CD4-positive, CD25-positive, alpha-beta regulatory T cell (primary cell): ENCODE measurements at places on chromosomes 5 and 9. TPM values are rescaled to one million over a fixed set of nuclear protein-coding genes. Genes with fewer than 3 reads are reported as not detected.

- no peaks in the 10 kb centered on the region for H3K27me3 ChIP-seq
- H3K4me1 ChIP-seq, result no peaks in the 10 kb centered on the region
- no peak overlapping the region for H3K27ac ChIP-seq
- H3K4me3 ChIP-seq, result no peak overlapping the region
- no peaks in the 10 kb centered on the region for H3K36me3 ChIP-seq
Measured at GRCh38 chr5:150262502-150262901, 27.1 kb downstream of the CAMK2A start.

SLC34A1 gene
- total RNA-seq, result 0.20 TPM

- peaks cover 54% of the 10 kb centered on the region for H3K4me1 ChIP-seq
- H3K27me3 ChIP-seq, result no peaks in the 10 kb centered on the region
- no peak for DNase-seq
- H3K36me3 ChIP-seq, result peaks cover 10% of the 10 kb centered on the region
- H3K27ac ChIP-seq, result no peak overlapping the region
Measured at GRCh38 chr9:116693233-116693731, 6.2 kb downstream of the TRIM32 start.

TIMD4 gene
- 5.1 TPM for total RNA-seq

GRCh38 chr5:135190416-135191083 is 156.5 kb upstream of the PITX1 start:
- no peak overlapping the region for H3K27ac ChIP-seq
- H3K27me3 ChIP-seq, result peaks cover 13% of the 10 kb centered on the region
- H3K36me3 ChIP-seq, result no peaks in the 10 kb centered on the region
- no peak for DNase-seq

MLANA gene
- not detected for total RNA-seq

- DNase-seq, result no peak
- H3K27ac ChIP-seq, result no peak overlapping the region
Measured at GRCh38 chr5:179139936-179140235, 79.7 kb downstream of the ZNF354C start.

- H3K27me3 ChIP-seq, result no peaks in the 10 kb centered on the region
- H3K4me3 ChIP-seq, result no peak overlapping the region
- H3K27ac ChIP-seq, result no peak overlapping the region
- H3K36me3 ChIP-seq, result peaks cover 28% of the 10 kb centered on the region
- H3K4me1 ChIP-seq, result no peaks in the 10 kb centered on the region
Measured at GRCh38 chr9:122314165-122314564, 49.5 kb downstream of the MRRF start.

GRCh38 chr5:80696450-80696849 is 41.7 kb upstream of the DHFR start:
- H3K27ac ChIP-seq, result no peak overlapping the region
- DNase-seq, result no peak
- H3K4me3 ChIP-seq, result no peak overlapping the region

DNA sequence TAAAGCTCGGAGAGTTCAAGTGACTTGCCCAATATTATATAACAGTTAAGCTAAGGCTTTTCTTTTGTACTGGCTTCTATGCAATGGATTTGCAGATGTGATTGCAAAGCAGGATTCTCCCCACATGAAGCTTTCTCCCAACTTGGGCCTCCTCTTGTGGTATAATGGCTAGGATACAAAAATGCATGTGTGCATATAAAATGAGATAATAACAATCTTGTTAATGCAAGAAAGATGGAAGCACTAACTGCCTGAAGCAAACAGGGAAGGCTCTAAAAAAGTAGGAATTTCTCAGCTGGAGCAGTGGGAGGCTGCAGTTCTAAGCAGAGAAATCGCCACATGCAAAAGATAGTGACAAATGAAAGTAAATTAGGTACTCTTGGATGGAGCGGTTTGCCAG is 444.2 kb upstream of the RIOK2 start:
- no peak overlapping the region for H3K27ac ChIP-seq
- DNase-seq, result no peak
- H3K36me3 ChIP-seq, result no peaks in the 10 kb centered on the region
- no peaks in the 10 kb centered on the region for H3K27me3 ChIP-seq

- H3K27me3 ChIP-seq, result no peaks in the 10 kb centered on the region
- H3K36me3 ChIP-seq, result peaks cover 6% of the 10 kb centered on the region
- DNase-seq, result no peak
Measured at GRCh38 chr5:180829726-180830125, 27.1 kb upstream of the MGAT1 start.

DNA sequence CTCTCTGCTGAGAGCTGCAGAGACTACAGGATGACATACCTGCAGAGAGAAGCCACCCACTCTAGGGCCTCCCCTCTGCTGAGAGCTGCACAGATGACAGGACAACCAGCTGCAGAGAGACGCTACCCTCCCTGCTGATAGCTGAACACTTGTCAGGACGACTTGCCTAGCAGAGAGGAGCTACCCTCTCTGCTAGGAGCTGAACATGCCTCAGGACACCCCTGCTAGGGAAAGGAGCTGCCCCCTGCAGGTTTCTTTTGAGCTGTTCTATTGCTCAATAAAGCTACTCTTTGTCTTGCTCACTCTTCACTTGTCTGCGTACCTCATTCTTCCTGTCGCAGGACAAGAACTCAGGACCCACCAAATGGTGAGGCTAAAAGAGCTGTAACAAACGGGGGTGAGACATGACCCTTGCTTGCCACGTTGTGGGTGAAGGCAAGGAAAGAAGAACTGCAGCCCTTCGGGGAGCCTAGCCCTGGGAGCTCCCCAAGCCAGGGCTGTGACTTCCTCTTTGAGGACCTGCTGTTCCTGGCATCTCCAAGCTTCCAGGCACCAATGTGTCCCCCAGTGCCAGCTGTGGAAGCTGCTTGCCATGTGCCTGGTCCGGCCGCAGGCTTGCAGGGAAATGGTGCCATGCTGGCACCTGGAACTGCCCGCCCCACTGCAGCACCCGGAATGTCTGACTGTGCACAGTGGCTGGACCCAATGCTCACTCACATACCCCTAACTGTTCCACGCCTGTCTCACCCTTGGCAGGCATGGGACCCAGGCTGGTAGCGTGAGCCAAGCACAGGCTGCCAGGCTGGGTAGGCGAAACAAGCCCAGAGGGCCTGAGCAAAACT is 5.1 kb upstream of the TESK1 start:
- H3K4me1 ChIP-seq, result peaks cover 14% of the 10 kb centered on the region
- H3K27ac ChIP-seq, result no peak overlapping the region
- DNase-seq, result no peak

DNA sequence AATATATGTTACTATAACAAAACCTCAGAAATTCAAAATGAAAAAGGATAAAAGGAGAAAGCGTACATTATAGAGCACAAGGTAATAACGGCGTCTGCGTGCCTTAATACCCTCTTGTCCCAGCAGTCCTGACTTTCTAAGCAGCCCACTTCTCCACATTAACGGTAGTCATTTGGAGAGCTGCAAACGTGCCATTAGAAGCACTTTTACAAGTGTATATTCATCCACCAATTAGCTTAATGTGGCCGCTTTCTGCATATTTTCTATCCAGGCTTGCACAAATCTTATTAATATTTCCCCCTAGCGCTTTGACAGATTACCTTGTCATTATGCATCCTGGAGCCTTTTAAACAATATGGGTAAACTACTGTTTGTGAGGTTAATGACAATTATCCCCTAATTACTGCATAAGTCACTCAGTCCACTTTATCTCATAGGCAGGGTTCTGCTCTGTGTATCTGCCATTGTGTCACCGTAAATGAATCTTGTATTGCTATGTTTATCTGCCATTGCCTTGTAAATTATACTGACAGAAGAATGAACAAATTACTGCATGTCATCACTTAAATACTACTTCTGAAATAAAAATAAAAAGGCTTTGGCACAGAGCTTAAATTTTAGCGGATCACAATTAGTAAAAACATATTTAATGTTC is 421.3 kb downstream of the BNC2 start:
- no peak for DNase-seq
- no peak overlapping the region for H3K27ac ChIP-seq
- no peaks in the 10 kb centered on the region for H3K4me1 ChIP-seq
- H3K36me3 ChIP-seq, result no peaks in the 10 kb centered on the region

SPATA31A1 gene
- total RNA-seq, result not detected

DNA sequence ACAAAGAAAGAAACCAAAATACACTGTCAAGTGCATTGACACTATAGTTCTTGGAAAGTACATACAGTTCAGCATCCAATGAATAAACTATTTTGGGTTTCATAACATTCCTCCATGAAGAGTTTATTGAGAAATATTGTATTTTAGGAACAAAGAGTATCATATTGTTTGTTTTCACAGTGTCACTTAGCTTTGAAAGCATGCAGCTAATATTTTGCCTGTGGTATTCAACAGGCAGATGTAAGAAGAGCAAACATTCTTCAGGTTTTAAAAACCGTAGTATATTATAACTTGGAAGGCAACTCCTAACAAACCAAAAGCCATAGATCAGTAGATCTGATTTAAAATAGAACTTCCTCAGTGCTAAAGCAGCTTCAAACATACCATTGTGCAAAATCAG is 4.5 kb downstream of the PRELID2 start:
- H3K27me3 ChIP-seq, result no peaks in the 10 kb centered on the region
- no peak overlapping the region for H3K27ac ChIP-seq
- peaks cover 11% of the 10 kb centered on the region for H3K4me1 ChIP-seq

EPB41L4B gene
- total RNA-seq, result not detected

DNA sequence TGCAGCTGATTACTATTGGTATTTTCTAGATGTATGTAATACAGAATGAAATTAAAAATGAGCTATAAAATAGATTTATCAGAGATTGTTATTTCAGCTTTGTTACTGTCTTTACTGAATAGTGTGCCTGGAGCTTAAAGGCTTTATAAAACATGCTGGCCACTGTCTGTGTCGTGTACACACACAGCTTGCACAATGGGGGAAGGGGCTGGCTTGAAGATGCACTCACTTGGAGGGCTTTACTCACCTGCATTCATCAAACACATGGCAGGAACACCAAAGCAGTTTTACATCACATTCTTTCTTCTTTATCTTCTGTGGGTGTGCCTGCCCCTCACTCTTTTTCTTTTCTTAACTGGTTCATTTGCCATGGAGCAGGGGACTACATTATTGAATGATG is 60.9 kb downstream of the TLE4 start:
- H3K4me3 ChIP-seq, result no peak overlapping the region
- H3K4me1 ChIP-seq, result peaks cover 34% of the 10 kb centered on the region
- no peaks in the 10 kb centered on the region for H3K27me3 ChIP-seq
- no peak for DNase-seq

FBP1 gene
- total RNA-seq, result 0.42 TPM

DNA sequence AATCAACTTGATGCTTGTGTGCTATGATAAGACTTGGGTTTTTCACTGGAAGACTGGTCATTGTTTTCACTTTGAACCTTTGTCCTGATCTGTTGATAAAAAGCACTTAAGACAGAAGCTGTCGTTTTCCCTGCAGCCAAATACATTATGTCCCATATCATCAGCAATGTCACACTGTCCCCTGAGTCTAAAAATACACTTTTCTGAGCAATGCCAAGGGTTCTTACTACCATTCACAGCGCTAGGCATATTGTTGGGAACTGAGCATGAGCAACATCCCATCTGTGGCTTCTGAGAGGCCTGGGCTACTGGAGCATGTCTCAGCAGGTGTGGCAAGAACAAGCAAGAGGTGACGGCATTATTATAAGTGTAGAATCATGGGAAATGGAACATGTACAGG is 81.8 kb downstream of the SEMA6A start:
- H3K4me3 ChIP-seq, result no peak overlapping the region
- no peak overlapping the region for H3K27ac ChIP-seq
- H3K36me3 ChIP-seq, result no peaks in the 10 kb centered on the region

- no peak overlapping the region for H3K4me3 ChIP-seq
- no peaks in the 10 kb centered on the region for H3K27me3 ChIP-seq
- no peaks in the 10 kb centered on the region for H3K4me1 ChIP-seq
- H3K27ac ChIP-seq, result no peak overlapping the region
Measured at GRCh38 chr5:59380350-59380951, 513.1 kb downstream of the PDE4D start.

PLAC8L1 gene
- total RNA-seq, result 0.67 TPM

GRCh38 chr5:139025651-139026050 is 150.5 kb upstream of the LRRTM2 start:
- H3K27ac ChIP-seq, result no peak overlapping the region
- peaks cover 6% of the 10 kb centered on the region for H3K36me3 ChIP-seq
- H3K27me3 ChIP-seq, result no peaks in the 10 kb centered on the region
- no peak for DNase-seq

ABHD17B gene
- total RNA-seq, result 27.8 TPM

WDR38 gene
- total RNA-seq, result not detected

- DNase-seq, result no peak
- H3K27me3 ChIP-seq, result no peaks in the 10 kb centered on the region
- H3K4me1 ChIP-seq, result no peaks in the 10 kb centered on the region
- H3K36me3 ChIP-seq, result no peaks in the 10 kb centered on the region
Measured at GRCh38 chr9:87635656-87636501, 90.0 kb upstream of the CTSL start.

DNA sequence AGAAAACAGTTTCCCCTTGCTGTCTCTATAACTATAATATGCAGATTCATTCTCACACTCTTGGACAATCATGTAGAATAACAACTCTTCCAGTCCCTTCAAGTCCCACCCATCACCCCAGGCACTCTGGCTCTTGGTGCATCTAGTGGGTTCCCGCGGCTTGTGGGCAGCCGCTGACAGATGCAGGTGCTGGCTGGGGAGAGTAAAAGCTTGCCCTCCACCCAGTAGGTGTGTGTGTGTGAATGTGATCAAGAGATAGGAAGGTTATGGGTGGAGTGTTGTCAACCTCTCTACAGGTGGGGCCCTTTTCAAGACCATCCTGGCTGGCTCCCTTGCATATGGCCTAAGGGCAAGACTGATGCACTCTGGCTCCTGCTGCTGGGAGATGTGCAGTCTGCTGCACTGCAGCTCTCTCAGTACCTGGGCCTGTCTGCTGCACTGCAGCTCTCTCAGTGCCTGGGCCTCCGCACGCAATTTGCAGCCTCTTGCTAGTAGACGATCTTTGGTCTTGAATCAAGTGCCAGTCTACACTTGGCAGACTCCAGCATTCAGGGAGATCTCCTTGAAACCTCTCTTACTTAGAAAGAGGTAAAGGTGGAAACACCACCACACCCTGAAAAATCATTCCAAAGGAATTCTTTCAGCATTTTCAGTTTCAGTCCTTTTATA is 189.7 kb upstream of the GDNF start:
- H3K27me3 ChIP-seq, result no peaks in the 10 kb centered on the region
- H3K27ac ChIP-seq, result no peak overlapping the region
- H3K36me3 ChIP-seq, result no peaks in the 10 kb centered on the region
- DNase-seq, result no peak
- H3K4me1 ChIP-seq, result no peaks in the 10 kb centered on the region

GRCh38 chr5:27906931-27907601 is 868.7 kb upstream of the CDH9 start:
- H3K4me3 ChIP-seq, result no peak overlapping the region
- no peak for DNase-seq
- H3K27me3 ChIP-seq, result no peaks in the 10 kb centered on the region
- H3K27ac ChIP-seq, result no peak overlapping the region
- H3K4me1 ChIP-seq, result no peaks in the 10 kb centered on the region

GRCh38 chr5:64457846-64458245 is 48.0 kb upstream of the RGS7BP start:
- H3K4me3 ChIP-seq, result no peak overlapping the region
- no peaks in the 10 kb centered on the region for H3K36me3 ChIP-seq

NMUR2 gene
- not detected for total RNA-seq

GRCh38 chr5:72112389-72112788 is 5.1 kb downstream of the MAP1B start:
- H3K4me3 ChIP-seq, result no peak overlapping the region
- H3K27ac ChIP-seq, result no peak overlapping the region
- no peaks in the 10 kb centered on the region for H3K36me3 ChIP-seq
- H3K27me3 ChIP-seq, result peaks cover 29% of the 10 kb centered on the region

IFNB1 gene
- total RNA-seq, result not detected

GRCh38 chr5:126124706-126125345 is 298.4 kb upstream of the GRAMD2B start:
- no peak overlapping the region for H3K4me3 ChIP-seq
- H3K36me3 ChIP-seq, result no peaks in the 10 kb centered on the region
- no peak for DNase-seq
- H3K27ac ChIP-seq, result no peak overlapping the region
- no peaks in the 10 kb centered on the region for H3K27me3 ChIP-seq
- no peaks in the 10 kb centered on the region for H3K4me1 ChIP-seq

FBXW5 gene
- 96.9 TPM for total RNA-seq
